Panc1 (cell line): ENCODE measurements at places on chromosomes 3 and 15. TPM values are rescaled to one million over a fixed set of nuclear protein-coding genes. Genes with fewer than 3 reads are reported as not detected.

GRCh38 chr3:35223632-35224394 is 415.5 kb upstream of the ARPP21 start:
- DNase-seq, result no peak

DNA sequence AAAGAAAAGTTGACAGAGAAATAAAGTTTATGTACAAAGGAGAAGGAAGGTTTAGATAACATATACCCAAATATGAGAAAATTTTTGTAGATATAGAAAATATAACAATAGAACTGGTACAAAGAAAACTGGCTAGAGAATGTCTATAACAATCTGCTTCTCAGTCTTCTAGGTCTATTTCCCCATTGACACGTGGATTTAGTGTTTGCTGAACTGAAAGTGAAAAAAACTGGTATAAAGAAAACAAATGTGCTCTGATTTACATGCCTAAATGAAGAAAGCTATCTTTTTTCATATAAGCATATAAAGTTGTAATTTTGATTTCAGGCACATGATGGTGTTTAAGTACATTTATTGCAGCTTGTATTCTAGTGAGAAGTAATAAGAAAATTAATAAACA is 9.8 kb downstream of the KCNMB2 start:
- DNase-seq, result no peak

DNA sequence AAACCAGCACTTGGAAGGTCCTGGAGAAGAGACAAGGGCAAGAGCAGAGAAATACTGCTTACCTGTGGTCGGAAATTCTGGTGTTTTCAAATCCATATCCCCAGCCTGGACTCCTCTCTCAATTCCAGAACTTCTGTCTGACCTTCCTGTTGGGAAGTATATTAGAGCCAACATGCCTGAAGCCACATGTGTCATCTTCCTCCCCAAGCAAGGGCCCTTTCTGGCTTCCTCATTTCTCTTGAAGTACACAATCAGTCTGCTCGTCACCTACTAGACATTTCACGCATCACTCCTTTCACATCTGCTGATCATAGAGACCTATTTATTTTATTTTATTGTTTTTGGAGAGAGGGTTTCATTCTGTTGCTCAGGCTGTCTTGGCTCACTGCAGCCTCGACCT is 8.4 kb downstream of the PARP14 start:
- no peak for DNase-seq

DNA sequence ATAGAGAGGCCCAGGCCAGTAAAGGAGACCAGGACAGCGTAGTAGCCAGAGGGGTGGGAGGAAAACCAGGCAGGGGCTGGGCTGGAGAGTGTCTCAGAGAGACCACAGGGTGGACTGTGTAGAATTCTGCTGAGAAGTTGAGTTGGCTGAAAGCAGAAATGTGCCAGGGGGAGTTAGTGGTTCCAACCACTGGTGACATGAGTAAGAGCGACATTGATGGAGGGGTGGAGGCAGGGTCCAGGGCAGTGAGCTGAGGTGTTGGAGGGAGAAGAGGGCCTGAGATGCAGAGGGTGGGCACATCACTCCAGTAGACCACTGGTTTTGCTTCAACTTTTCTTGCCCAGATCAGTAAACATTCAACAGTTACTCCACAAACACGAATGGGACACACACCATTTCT is 106.5 kb downstream of the ASB7 start:
- DNase-seq, result no peak

DNA sequence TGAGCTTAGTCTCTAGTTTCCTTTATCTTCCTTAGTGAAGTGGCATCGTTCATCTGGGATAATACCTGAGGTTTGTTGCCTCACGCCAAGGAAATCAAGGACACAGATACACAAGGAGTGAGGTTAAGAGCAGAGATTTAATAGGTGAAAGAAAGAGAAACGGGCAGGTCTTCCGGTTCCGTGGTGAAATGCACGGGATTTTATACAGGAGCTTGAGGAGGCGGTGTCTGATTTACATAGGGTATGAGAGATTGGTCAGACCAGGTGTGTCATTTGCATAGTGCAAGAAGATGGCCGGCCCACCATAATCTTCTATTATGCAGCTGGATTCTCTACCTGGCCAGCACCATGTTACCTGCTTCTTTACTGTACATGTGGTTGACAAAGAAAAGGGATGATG is 17.2 kb downstream of the ARRDC4 start:
- DNase-seq, result no peak

DNA sequence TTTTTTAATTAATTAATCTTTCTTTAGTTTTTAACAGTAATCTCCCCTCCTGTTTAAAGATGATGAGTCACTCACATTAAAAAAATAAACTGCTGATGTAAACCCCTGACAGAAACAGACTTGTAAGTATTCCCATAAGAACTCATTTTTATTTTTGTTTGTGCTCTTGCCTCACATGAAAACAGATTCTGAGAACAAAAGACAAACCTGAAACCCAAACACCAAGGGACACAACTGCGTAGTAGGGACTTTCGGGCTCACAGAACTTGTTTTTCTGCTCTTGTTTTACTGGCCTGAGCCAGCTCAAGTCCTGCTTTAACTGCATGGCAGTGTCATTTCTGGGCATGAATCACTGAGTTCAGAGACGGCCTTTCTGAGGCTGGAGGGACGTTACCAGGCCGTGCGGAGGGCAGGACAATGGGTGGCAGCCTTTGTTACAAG is 600.8 kb downstream of the FOXP1 start:
- peak; percentile 38 for DNase-seq

HDAC11 gene
- 10.6 TPM for total RNA-seq

LIPC gene
- not detected for total RNA-seq

RBMS3 gene
- total RNA-seq, result 1.1 TPM
